ENCODE measurements at places on chromosomes 2 and 18. TPM values are rescaled to one million over a fixed set of nuclear protein-coding genes. Genes with fewer than 3 reads are reported as not detected.

NCL gene
- 842 TPM for total RNA-seq

MTLN gene
- 130 TPM for total RNA-seq

ASB1 gene
- total RNA-seq = 60.3 TPM

KATNAL2 gene
- total RNA-seq = 1.4 TPM

POTEC gene
- total RNA-seq = not detected

DYNAP gene
- not detected for total RNA-seq

DUSP2 gene
- total RNA-seq = 0.41 TPM

ERICH2 gene
- total RNA-seq = not detected

TMEM198 gene
- total RNA-seq = 1.3 TPM

KCNE4 gene
- 0.50 TPM for total RNA-seq

SPR gene
- total RNA-seq = 126 TPM

PIAS2 gene
- total RNA-seq = 9.9 TPM

GALNT13 gene
- 8.5 TPM for total RNA-seq

LYPD1 gene
- 15.2 TPM for total RNA-seq

DAW1 gene
- 3.2 TPM for total RNA-seq

UPP2 gene
- total RNA-seq = not detected

RAB6C gene
- not detected for total RNA-seq

LCT gene
- 0.05 TPM for total RNA-seq

TRABD2A gene
- total RNA-seq = 12.1 TPM

INPP5D gene
- total RNA-seq = 0.70 TPM

NT5C1B gene
- not detected for total RNA-seq

CYP27C1 gene
- total RNA-seq = 4.7 TPM

PCARE gene
- not detected for total RNA-seq

LIMS1 gene
- 56.7 TPM for total RNA-seq

HOXD11 gene
- total RNA-seq = 5.8 TPM

MEX3C gene
- total RNA-seq = 19.7 TPM

CCDC141 gene
- total RNA-seq = not detected

MYO3B gene
- total RNA-seq = not detected

All from A549 treated with Mapracorat at 1 μM for 4 hours (cell line).